ENCODE measurements at places on chromosomes 6 and 20. TPM values are rescaled to one million over a fixed set of nuclear protein-coding genes. Genes with fewer than 3 reads are reported as not detected.

HTR1E gene
- not detected for total RNA-seq

OSTM1 gene
- total RNA-seq = 20.0 TPM

ECI2 gene
- 27.2 TPM for total RNA-seq

HRH3 gene
- not detected for total RNA-seq

DYNLT2 gene
- 3.7 TPM for total RNA-seq

GRCh38 chr6:20680697-20681165 lies 146.5 kb downstream of the CDKAL1 start:
- no peak for DNase-seq

GRCh38 chr6:88666901-88667300 lies 296.5 kb downstream of the RNGTT start:
- no peak for DNase-seq
